ENCODE measurements at places on chromosomes 1 and 21.

DNA sequence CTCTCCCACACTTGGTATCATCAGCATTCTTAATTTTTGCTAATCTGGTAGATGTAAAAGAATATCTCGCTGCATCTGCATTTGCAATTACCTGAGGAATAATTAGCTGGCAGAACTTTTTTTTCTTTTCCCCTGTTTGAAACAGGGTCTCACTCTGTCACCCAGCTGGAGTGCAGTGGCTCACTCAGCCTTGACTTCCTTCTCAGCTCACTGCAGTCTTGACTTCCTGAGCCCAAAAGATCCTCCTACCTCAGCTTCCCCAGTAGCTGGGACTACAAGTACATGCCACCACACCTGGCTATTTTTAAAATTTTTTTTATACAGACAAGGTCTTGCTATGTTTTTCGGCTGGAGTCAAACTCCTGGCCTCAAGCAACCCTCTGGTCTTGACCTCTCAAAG is 35.4 kb upstream of the ENAH start:
- no peak for DNase-seq

DNA sequence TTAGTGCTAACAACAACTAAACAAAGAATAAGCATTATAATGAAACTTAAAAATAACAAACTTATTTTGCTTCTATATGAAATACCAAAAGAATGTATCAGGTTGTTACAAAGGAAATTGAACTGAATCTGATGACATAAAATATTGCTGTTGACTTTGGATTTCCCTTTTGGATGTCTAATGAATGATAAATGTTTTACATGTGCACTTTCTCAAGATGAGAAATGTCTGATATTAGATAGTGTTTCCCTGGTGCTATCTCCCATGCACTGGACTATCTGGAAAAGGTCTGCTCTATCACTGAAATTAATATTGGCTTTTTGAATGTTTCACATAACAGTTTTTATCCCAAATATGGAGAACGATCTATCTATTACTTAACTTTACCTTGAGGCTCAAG is 179.9 kb downstream of the HMCN1 start:
- no peak for DNase-seq

GRCh38 chr1:61459345-61459744 is 265.6 kb downstream of the TM2D1 start:
- DNase-seq = no peak

GRCh38 chr1:106651028-106651762 is 405.3 kb upstream of the PRMT6 start:
- no peak for DNase-seq

- no peak for DNase-seq
These were observed 34.1 kb upstream of the GPR52 start for GRCh38 chr1:174413632-174414031.

GRCh38 chr1:203116091-203116820 is 11.3 kb upstream of the ADORA1 start:
- no peak for DNase-seq

- no peak for DNase-seq
These were observed 40.6 kb upstream of the DUSP10 start for GRCh38 chr1:221782477-221782876.

DNA sequence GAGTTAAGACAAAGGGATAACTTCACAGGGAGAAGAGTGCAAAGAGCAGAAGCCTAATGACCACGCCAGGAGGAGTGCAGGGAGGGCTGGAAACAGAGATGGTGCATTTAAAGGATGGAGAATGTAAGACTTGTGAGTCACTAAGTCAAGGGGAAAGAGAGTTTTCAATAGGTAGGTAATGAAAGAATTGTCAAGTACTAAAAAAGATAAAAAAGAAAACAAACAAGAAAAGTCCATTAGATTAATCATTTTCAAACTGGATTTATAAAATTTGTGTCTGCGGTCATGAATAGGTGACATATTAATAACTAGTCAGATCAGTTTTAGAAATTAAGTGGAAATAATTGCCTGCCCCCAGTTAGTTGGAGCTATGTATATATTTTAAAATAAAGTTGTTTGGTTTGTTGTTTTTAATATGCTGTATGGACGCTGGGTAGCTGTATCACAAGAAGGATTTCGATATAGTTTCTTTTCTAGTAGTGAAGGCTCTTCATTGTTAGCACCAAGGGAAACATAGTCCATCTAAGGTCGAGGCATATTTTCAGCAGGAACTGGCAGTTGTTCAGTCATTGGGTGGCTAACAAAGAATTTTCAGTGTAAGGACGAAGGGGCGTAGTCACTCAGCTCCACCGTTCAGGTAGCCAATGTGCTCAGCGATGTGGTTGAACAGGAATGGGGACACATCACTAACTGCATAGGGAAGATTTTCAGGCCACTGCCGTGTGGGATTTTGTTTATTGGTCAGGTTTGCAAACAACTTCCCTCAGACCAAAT is 203.0 kb downstream of the TGFB2 start:
- no peak for DNase-seq

- DNase-seq = no peak
These were observed 112.8 kb downstream of the C1orf21 start for GRCh38 chr1:184499616-184500015.

- DNase-seq = no peak
These were observed 28.4 kb downstream of the ACP6 start for GRCh38 chr1:147641695-147642592.

DNA sequence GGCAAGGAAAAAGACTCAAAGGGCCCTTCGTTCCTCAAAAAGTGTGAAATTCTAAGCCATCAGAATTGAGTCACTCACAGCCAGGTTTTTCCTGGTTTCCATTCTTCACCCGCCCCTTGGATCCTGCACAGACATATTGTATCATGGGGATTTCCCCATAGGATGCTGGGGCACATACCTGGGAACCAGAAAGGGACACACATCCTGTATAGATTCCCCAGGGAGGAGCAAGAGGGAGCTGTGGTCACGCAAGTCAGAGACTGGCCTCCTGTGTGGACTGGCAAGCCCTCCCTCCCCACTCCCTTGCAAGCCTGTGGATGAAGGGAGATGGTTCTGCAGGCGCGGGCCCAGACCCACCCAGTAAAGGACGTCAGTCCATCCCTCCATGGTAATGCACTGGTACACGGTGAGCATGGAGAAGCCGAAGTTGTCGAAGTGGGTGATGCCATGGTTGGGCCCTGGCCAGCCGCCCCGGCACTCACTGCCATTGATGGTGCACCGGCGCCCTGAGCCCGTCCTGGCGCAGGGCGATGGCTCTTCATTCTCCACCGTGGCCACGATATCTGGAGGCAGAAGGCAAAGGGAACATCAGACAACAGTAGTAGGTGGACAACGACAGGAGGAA is 23.2 kb downstream of the CACNA1S start:
- no peak for DNase-seq

DNA sequence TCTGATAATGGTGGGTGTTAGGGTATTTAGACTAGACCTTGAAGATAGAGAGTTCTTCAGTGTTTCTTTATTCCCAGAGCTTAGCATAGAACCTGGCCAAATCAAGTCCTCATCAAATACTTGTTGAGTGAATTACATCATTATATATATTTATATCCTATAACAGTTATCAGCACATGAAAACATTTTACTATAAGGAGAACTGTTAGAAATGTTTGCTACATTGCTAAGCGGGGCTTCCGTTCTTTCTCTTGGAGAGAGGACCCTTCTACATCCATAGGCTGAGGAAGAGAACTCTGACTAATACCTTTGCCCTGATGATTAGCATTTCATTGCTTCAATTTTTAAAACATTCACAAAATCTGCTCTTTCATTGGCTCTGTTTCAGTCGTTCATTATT is 66.5 kb upstream of the NBL1 start:
- no peak for DNase-seq

GRCh38 chr1:41322835-41323234 is 38.4 kb upstream of the FOXO6 start:
- no peak for DNase-seq

DNA sequence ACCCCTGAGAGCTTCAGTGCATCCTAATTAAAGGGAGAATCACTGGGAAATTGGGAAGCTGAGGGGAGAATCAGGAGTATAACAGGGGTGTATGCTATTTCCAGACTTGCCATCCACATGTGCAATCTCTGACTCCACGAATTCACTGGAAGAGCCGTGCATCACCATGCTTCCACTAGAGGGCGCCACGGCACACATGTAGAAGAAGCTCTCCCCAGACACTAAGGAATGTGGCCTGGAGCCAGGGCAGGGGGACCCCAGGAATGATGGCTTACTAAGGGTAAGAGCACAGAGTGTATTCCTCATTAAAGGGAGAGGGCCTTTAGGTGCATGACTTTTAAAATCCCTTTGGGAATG is 81.5 kb downstream of the ABCA4 start:
- DNase-seq = peak; percentile 15

GRCh38 chr21:33561373-33561772 is 18.5 kb downstream of the SON start:
- no peak for DNase-seq

- DNase-seq = no peak
These were observed 80.0 kb downstream of the LHX4 start for GRCh38 chr1:180310095-180310494.

DNA sequence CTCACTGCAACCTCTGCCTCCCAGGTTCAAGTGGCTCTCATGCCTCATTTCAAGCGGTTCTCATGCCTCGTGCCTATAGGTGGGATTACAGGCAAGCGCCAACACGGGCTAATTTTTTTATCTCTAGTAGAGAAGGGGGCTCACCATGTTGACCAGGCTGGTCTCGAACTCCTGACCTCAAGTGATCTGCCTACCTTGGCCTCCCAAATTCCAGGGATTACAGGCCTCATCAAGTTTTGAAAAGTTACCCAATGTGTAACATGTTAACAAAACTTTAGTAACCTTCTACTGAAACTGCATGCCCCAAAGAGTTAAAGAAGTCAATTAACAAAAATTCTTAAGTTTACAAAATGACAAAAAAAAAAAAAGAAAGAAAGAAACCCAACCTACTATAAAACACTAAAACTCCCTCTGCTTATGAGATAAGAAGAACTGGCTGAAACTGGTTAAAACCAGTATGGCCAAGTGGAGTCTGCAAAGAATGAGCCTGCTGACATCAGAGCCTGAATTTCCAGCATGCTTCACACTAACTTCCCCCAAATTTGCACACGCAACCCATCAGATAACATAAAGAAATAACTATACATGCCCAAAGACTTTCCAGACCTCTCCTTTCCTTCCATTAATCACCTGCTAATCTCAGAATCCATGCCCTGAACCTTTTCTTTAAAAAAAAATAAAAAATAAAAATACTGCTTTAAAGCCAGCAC is 25.5 kb upstream of the PSMG1 start:
- DNase-seq = no peak

DNA sequence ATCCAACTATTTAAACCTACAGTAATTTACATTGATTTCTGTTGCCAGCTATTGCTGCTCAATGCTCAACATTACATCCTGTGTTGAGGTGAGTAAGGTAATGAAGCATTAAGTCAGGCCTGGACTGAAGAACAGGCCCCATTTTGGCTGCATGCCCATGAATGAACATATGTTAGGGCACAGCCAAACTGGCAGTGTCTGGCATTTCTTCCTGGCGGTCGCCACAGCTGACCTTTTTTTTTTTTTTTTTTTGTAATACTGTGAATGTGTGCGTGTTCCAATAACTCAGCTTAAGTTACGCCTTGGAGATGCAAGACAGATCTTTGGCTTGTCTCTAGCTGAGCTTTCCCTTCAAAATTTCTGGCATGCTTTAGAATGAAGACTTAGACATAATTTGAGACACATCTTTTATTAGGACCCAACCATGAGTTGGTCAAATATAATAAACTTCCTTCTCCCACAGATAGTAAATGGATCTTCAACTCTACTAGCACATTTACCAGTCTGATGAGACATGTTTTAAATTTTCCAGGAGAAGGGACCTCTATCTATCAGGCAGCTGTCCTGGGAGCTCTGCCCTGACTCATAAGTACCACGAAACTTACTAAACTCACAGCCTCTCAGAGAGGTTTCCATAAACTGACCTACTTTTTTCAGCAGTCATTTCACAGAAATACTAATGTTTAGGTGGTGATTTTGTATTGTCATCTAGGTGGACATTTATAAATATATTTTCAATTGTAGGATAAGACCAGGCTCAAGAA is 341.1 kb upstream of the RUNX1 start:
- no peak for DNase-seq

DNA sequence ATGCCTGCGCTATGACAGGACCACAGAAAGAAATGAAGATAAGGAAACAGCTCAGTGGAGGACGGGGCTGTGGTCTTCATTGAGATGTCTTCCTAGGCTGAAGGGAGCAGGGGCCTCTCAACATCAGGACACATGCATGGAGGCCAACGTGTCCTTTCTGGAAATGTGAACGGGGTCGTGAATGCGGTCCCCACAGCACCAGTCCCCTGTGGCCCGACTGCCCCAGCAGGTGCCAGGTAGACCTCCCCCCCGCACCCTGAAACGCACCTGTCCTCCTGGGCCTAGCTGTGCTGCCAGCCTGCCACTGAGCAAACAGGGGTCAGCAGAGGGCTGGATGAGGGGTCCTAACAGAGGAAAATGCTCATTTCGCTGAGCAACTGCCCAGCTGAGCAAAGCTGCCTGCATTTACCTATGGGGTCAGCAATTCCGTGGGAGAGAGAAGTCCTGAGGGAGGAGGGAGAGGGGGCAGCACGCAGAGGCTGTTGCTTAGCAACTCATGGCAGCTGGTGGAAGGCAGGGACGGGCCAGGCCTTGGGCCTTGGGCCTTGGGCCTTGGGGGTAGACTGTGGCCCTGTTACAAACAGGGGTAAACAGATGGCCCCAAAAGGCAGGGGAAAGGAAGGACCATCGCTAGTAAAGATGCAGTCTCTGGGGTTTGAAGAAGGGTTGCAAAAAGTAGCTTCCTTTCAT is 77.4 kb downstream of the NPHP4 start:
- no peak for DNase-seq

GRCh38 chr1:200429221-200429751 is 19.4 kb upstream of the ZNF281 start:
- DNase-seq = no peak

DNA sequence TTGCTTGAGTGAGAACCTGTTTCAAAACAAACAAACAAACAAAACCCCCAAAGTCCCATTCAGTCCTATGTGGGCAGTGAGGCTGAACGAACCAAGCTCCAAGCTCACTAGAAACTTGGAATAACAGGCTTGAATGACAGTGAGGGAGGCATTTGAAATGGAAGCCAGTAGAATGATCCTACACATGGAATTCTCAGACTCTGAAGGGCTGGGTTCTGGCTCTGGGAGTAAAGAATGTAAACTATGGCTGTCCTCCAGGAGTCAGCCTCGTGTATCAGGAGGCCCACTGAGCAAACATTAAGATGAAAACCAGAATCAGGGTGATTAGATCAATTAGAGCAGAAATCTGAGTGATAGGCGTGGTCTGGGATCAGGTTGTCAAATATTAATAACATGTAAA is 14.9 kb downstream of the PCP4L1 start:
- no peak for DNase-seq

GRCh38 chr1:75954586-75954985 is 22.4 kb upstream of the ASB17 start:
- DNase-seq = no peak

GRCh38 chr1:29379443-29380073 is 143.2 kb downstream of the PTPRU start:
- no peak for DNase-seq
